NCI-H345 (cell line): ENCODE measurements at places on chromosomes 5 and 9.

- DNase-seq = no peak
Observed at GRCh38 chr9:81083854-81084512, 605.4 kb downstream of the TLE1 start.

GRCh38 chr5:150671509-150672236, 10.6 kb downstream of the MYOZ3 start:
- DNase-seq = no peak

DNA sequence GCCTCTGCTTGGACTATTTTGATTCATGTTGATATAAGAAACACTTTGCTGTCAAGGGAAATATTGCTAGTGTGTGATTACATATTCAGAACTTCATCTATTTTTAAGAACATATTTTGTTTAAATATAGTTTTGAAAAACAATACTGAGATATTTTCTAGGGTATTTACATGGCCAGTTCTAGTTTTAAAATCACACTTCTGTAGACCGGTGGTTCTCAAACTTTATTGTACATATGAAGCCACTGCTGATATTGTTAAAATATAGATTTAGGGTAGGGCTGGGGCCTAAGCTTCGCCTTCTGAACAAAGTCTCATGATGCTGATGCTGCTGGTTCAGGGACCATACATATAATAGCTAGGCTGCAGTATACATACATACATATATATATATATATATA, 1000.0 kb downstream of the PTPRD start:
- no peak for DNase-seq

DNA sequence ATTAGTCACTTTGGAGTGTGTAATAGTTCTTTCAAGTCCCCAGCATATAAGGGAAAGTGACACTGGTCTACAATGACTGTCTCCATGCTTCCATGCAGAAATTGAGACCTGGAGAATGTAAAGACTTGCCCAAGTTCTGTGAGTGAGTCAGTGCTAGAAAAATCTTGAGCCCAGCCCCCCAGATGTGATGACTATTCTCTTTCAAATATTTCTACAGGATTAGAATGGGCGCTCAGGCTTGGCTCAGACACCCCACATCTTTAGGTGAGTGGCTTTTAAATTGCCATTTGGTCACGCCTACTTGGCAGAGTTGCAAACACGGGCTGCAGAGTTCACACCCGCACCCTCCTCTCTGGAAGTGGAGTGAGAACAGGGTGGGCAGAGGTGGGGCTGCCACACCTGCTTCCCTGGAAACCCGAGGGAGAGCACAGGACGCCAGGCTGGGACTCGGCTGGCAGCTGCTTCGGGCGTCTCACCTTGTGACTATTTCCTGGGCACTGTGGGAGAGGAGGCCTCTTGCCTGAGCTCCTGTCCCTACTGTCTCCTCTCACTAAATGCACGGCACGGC, 37.6 kb downstream of the ROPN1L start:
- peak; percentile 81 for DNase-seq

- DNase-seq = no peak
Observed at GRCh38 chr5:112379542-112380325, 39.3 kb downstream of the EPB41L4A start.

DNA sequence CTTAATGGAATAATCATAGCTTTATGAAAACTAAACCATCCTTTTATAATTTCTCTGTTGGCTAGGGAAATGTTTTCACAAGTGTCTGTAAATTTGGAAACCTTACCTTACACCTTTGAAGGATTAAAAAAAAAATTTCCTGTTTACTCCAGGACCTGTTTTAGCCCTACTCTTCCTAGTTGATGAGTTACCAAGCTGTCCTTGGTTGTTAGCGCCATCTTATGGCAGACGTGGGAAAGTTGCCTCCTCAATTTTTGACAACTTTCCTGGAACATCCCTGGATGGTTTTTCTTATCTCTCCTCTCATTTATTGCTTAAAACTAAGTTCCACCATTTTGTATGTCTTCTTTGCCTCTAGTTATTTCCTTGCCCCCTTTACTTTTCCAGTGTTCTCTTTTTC, 25.7 kb downstream of the ZSWIM6 start:
- DNase-seq = no peak

DNA sequence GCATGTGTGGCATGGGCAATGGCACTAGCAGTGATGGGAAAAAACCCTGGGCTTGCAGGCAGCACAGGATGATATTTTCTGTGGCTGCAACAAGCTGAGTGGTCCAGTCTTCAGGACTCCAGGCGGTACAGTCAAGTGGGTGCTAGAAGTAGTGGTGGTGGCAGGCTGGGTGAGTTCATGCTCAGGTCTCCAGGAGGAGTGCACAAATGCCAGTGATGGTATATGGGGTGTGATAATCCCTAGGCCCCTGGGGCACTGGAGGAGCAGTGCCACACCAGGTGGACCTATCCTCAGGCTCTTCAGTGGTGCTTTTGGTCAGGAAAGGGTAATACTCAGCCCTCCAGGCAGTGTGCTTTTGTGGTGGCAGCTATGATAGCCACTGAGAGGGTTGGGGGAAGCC, 496.4 kb downstream of the PRR16 start:
- DNase-seq = no peak

DNA sequence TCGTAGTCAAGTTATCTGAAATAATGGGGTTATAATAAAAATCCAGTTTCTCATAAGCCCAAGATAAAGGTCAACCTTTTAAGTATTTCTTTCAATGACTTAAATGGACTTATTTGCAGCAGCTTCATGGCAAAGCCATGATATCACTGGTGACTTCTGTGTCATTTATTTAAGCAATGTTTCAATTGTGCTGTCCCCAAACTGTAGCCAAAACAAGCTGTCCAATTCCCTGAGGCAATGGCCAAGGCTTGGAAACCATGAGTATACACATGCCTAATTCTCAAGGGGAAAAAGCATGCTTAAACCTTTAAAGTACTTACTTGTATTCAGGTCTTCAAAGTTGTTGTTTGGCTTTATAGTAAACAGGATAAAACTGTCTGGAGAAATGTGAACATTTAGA, 376.4 kb upstream of the TNC start:
- DNase-seq = no peak

- DNase-seq = no peak
Observed at GRCh38 chr5:17828681-17829080, 194.4 kb downstream of the TAF11L14 start.

DNA sequence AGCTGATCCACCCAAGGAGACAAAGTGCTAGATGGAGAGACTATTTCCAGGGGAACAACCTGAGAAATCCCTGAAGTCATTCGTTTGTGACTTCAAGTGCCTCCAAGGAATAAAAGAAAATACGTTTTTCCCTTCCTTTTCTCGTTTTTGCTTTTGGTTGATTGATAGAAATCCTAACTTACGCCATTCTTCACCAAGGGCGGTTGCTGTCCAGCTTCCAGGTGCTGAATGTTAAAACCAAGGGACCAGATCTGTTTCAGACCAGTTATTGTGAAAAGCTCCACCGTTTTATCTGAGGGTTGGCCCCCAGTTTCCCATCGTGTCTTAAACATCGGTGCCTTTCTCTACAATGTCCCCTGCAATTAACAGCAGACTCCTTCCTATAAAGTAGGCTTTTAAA, 600.7 kb upstream of the SGCD start:
- DNase-seq = no peak

DNA sequence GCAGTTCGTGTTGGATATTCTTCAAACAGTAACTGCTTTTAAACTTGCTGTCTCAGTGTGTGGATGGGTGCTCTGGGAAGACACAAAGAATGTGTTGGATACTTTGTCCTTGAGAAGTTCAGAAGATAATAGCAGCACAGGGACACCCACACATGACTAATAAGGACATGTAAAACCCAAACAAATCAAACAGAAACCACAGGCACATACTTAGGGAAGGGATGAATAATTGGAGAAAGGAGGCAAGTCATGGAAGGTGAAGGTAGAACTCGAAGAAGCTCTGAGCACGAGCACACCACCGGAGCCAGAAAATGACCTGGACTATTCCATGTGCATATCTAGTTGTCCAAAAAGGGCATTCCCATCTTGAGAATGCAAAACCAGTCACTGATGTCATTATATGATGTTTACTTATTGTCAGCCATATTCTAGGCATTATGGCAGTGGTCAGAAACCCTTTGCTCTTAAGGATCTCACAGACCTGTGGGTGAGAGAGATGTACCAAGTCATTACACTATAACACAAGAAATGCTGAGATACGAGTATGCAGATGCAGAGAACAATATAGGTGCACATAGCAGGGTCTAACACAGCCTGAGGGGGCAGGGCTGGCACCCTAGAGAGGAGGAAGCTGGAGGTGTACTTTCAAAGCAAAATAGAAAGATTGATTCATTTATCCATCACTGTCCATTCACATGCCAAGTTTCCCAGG, 152.9 kb downstream of the PIK3R1 start:
- DNase-seq = no peak

- DNase-seq = no peak
Observed at GRCh38 chr5:58967597-58968281, 384.9 kb downstream of the RAB3C start.

DNA sequence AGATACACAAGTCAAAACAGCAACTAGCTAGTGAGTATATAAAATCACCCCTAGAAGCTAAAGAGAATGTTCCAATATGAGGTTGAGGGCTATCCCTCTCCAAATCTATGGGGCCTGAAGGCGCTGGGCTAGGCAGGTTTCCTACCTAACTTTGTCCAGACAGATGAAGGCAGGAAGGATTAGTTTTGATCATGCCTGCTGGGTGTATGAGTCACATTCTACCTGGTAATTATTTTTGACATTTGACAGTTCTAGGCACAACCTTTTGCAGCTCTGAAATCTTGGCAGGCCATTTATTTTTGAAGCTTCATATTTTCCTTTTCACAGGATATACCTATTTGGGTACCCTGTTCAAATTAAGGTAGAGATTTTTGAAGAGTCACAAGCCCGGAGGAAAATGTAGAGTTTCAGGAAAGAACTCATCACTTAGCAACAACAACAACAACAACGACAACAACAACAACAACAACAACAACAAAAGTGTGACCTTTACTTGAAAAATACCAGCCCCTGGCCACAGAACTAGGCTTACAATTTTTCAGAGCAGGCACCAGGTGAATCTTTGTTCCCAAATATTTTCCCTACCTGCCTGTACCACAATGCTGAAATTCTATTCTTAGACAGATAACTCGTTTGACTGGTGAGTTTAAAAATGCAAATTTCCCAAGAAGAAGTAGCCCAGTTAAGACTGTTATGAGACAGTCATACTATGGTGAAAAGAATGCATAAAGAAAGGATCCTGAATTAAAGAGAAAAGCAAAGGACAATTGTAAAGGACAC, 175.5 kb upstream of the TUT7 start:
- DNase-seq = no peak

DNA sequence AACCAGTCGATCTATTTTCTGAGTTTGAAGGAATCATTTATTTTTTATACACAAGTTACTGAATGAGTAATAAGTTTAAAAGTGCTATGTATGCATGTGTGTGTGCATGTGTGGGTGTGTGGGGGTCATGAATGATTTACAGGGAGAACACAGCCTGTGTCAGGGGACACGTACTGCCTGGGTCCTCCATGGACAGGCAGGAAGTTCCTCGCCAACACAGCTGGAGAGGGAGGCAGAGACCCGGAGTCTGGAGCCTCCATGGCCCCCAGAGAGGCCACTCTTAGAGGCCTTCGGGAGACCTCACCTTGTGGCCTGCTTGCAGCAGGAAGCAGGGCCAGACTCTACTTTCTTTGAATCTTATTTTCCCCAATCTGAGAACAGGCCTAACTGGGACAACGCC, 144.7 kb downstream of the GABBR2 start:
- no peak for DNase-seq

GRCh38 chr9:4574657-4575243, 84.5 kb downstream of the SLC1A1 start:
- no peak for DNase-seq

GRCh38 chr5:107544476-107544875, 126.3 kb downstream of the EFNA5 start:
- DNase-seq = no peak

DNA sequence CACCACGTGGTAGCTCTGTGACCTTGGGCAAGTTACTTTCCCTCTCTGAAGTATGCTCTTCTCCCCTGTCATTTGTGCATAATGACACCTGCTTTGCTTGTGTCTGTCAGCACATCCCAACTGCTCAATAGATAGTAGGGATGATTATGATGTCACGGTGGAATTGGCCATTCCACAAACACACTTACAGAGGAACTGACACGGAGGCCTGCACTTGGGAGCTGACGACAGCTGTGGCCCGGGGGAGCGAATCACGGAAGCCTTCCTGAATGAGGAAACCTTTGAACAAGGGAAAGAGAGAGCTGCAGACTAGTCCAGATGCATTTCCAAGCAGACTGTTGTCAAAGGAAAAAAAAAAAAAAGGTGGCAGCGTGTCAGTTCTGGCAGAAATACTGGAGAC, 21.0 kb downstream of the TLX3 start:
- DNase-seq = no peak

DNA sequence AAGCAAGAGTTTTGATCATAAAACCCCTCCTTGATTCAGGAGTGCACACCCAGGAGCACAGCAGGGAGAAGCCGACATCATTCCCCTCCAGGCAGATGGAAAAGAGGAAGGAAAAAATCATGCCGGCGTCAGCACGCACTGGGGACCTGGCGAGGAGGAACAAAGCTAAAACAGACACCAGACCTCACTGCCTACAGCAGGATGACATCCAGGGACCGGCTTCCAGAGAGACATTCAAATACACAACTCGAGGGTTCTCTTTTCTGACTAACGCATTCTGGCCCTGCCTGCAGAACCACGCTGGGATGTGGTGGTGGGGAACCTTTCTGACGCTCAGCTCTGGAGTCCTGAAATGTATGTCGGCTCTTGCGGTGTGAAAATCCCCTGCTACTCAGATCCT, 2.7 kb downstream of the UBAC1 start:
- DNase-seq = no peak

- peak; percentile 19 for DNase-seq
Observed at GRCh38 chr5:43231977-43232376, 40.0 kb downstream of the NIM1K start.

DNA sequence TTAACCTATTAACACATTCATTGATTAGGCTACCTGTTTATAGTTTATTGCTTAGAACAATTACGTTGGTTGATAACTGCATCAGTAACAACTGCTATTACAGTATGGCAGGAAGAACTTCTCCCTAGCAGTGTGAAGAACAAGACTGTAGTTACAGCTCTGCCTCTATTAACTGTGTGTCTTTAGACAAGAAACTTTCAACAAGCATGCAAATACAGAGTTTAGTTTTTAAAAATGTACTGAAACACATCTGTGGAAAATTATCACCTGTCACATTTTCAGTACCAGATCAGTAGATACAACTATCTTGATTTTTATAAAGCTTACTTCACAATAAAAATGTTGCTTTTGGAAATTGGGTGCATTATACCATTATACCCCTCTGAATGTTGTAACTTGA, 22.2 kb downstream of the ELL2 start:
- DNase-seq = no peak

DNA sequence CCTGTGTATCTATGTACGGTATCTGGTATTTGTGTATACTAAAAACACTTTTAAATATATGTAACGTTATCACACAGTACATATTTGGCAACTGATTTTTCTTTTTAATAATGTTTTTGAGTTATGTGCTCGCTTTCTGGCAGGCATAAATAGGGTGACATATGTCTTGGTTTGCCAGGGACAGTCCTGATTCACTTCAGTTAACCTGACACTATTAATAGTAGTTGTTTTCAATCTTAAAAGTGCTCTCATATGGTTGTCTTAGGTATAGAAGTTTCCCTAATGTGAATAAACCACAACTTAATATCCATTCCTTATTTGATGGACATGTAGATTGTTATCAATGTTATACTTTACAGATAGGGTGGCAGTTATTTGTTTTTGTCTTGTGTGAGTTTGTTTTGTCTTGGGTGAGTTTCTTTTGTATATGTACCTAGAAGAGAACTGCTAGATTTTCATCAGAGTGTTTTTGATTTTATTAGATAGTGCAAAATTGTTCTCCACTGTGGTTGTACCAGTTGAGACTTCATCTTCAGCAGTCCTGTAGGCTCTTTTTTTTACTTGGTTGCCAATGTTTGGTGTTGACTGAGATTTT, 7.9 kb downstream of the G3BP1 start:
- DNase-seq = no peak
